Activated naive CD4-positive, alpha-beta T cell treated with anti-CD3 and anti-CD28 coated beads, Interleukin-2, amount 50 U/mL, for 72 hours (primary cell): ENCODE measurements at places on chromosomes 11 and 22.

GRCh38 chr22:23013612-23014011 lies 56.7 kb upstream of the GNAZ start:
- no peak for DNase-seq

DNA sequence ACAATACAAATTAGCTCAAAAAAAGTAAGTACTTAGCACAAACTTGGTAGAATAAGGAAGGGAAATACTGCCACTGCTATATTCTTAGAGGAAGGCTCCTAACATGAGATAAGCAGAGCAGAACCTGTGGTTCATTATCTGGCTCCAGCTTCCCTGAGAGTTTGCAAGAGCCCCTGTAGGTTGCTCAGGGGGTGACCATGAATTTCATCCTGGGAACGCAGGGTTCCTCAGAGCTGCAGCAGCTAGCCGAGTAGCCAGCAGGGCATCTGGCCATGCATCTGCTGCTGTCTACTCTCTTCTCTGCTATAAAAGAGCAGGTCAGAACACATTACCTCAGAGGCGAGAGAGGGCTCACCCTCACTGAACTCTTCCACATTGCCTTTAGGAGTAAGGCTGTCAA lies 67.3 kb downstream of the TRPC6 start:
- no peak for DNase-seq

- DNase-seq: no peak
Measured at GRCh38 chr11:85844439-85845123, 10.6 kb upstream of the CCDC83 start.

DNA sequence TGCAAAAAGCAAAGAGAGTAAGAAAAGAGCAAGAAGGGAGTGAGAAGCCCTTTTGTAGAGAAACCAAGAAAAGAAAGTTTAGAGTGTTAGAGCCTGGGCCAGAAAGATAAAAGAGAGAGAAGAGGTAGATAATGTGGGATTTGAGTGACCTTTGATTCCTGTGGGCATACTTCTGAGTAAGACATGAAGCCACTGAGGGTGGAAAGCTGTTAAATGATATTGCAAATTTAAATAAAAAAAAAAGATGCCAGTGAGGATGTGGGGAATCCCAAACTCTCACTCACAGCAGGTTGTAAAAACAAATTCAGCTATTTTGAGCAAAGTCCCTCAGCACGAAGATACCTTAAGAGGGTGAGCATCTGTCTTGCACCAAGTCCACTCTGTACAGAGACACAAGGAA lies 59.4 kb upstream of the TOP3B start:
- no peak for DNase-seq

GRCh38 chr11:7486098-7486780 lies 933 bp downstream of the OLFML1 start:
- no peak for DNase-seq

DNA sequence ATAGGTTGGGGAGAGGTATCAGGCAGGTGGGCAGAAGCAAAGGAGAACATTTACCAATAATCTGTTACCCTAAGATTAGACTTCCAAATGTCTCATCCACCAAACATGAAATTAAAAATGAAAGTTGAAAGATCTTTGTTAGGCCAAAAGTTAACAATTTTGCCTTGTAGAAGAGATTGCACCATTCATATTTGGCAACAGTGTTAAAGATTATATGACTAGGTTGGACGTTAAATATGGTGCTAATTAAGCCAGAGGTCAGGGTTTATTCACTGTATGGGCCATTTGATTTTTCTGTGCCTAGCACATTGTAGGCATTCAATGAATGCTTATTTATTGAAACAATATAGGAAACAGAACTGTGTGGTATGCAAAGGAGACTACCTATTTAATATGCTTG lies 126.1 kb upstream of the SLC5A12 start:
- no peak for DNase-seq

- DNase-seq: no peak
Measured at GRCh38 chr11:47353978-47354774, 1.7 kb upstream of the MYBPC3 start.

DNA sequence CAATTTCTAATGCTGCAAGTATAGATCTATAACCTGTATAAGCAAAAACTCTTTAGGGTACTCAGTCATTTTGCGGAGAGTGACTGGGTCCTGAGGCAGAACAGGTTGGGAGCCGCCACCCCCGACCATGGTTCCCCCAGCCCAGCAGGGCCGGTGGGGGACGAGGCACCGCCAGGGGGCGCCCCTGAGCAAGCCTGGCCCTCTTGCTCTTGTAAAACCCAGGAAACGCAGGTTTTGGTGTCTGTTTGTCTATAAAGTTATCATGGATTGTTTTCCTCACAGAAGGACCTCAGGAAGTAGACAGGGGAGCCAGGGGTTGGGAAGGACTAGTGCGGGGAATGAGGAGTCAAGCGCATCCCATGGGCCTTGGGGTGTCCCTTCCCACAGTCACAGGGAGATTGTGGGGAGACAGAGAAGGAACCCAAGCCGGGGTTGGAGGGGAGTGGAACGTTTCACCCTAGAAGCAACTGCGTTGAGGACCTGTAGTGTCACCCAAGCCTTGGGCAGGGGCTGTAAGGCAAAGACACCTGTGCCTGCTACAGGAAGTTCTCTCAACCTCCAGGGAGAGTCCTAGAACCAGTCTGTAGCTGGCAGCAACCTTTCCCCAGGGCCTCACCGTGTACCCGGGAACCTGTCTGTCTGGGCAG lies 26.4 kb downstream of the KCTD17 start:
- peak; percentile 97 for DNase-seq

DNA sequence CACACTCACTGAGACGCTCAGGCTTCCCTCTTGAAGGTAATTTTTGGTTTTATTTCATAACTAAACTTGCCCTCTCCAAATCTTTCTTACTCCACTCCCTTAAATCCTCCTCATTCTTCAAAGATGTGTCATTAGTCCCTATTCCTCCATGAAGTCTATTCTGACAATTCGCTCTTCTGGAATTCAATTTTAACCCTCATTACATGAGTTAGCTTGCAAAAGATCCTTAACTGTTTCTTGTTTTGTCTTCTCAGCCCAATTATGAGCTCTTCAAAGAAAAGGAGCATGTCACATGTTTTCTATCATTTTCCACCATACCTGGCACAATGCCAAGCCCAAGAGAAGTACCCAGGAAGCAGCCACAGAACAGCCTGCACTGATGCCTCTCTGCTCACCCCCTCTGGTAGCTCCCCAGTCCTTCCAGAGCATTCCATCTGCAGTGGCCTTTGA lies 13.0 kb downstream of the GALNT18 start:
- DNase-seq: no peak

GRCh38 chr22:31272522-31273446 lies 19.5 kb downstream of the PIK3IP1 start:
- DNase-seq: peak; percentile 52

DNA sequence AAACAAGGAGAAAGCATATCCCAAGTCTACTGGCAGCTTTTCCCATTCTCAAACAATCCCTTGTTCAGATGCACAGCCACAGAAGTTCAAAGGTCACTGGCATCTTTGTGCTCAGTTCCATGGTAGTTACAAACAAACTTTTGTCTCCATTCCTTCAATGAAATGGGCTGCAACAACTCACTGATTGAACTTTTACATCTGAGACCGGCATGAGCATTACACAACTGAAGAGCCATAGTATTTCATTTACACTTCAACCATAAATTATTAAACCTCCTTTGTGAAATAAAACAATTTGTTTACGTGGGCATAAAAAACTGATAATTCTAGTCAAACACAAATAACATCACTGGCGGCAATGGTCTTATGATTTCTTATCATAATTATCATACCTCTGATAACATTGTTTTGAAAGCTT lies 67.8 kb upstream of the ARHGAP32 start:
- DNase-seq: no peak

DNA sequence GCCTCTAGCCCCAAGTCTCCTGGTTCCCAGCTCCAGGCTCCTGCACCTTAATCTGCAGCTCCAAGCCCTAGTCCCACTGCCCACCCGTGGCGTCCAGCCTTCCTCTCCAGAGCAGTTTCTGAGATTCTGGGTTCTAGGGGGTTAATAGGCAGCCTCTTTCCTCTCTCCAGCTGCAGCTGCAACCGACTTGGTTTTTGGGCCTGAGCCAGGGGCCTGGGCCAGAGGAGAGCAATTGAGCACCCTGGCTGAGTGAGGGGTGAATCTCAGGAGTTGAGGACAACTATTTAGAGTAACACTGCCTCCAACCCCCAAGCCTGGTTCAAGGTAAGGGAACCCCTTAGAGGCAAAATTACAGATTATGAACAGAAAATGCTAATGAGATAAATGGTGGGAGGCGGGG lies 9.0 kb upstream of the CHRM1 start:
- DNase-seq: no peak

- DNase-seq: no peak
Measured at GRCh38 chr22:50151571-50152537, 18.7 kb upstream of the PANX2 start.

GRCh38 chr22:16824716-16825687 lies at the start of gene XKR3:
TSS of gene XKR3 (minus strand) at chr22:16825411. CDS start at chr22:16808073, 17,338 bp downstream.
- no peak for DNase-seq

GRCh38 chr11:101444851-101445250 lies 139.0 kb downstream of the TRPC6 start:
- no peak for DNase-seq

- DNase-seq: no peak
Measured at GRCh38 chr11:105032495-105032894, 2.4 kb downstream of the CASP1 start.

DNA sequence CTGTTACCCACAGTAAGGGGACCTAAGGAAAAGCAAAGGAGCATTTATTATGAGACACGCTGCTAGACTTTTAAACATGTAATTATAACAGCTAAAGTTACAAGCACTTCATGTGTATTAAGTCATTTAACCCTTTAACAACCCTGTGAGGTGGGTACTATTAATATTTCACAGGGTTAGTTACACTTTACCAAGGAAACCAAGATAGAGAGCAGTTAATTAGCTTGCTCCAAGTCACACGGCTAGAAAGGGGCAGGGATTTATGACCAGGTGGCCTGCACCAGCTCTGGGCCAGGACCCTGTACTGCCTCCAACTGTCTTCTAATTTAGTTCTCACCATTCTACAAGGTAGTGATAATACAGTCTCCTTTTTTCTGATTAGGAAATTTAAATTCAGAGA lies 74.9 kb downstream of the RPL27A start:
- DNase-seq: no peak

DNA sequence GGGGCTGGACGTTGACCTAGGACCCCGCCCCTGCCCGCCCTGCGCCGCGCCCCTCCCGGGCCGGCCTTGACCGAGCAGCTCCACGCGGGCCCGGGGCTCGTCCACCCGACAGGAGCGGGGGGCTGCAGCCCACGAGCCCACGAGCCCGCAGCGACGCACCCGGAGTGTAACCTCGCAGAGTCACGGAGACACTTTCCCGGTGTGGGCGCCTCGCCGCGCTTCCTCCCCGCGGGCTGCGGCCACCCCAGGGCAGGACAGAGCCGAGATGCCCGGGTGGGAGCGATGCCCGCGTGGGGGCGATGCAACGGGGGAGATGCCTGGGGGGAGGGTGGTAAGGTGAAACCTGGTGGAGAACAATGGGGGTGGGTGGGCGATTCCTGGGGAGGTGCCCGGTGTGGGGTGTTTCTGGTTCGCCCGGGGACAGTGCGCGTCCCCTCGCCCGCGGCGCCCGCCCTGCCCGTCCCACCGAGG lies 4.9 kb upstream of the ZBED4 start:
- DNase-seq: no peak

GRCh38 chr11:20027556-20028013 lies 132.7 kb downstream of the DBX1 start:
- no peak for DNase-seq

- no peak for DNase-seq
Measured at GRCh38 chr11:108221371-108221770, 1.1 kb downstream of the NPAT start.

DNA sequence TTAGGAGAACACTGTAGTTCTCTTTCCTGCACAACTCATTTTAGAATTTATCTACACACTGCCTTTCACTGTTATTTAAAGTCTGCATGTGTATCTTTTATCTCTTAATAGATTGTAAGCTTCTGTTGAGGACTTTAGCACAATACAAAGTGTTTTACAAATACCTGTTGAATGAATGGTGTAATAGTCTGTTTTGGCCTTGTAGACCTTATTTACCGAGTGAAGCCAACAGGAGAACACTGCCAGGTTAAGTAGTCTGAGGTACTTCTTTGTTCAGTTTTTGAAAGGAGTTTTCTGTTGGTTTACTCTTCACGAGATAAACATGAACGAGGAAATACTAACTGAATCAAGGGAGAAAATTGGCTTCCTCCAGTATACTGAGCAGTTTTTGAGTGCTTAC lies 31.0 kb downstream of the SIK2 start:
- DNase-seq: no peak

- peak; percentile 62 for DNase-seq
Measured at GRCh38 chr11:35040221-35040942, 98.6 kb upstream of the CD44 start.

DNA sequence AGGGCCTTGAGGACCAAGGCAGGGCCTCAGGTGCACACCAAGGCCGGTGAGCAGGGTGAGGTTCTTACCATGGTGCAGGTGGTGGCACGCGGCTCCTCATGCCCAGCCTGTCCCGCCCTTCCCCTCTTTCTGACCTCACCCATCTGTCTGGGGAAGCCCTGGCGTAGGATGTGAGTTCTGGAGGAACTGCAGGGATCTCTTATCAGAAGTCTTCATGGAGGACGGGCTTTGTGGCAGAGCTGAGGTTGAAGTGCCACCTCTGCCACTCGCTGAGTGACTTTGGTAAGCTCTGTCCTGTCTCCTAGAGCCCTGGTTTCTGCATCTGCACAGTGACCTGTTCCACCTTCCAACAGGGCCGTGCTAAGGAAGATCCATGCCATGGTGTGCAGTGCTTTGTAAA lies 49.1 kb downstream of the LRRC32 start:
- DNase-seq: no peak

GRCh38 chr11:119446434-119446833 lies 23.5 kb upstream of the THY1 start:
- no peak for DNase-seq

- no peak for DNase-seq
Measured at GRCh38 chr22:37604875-37605274, 3.8 kb upstream of the GGA1 start.

DNA sequence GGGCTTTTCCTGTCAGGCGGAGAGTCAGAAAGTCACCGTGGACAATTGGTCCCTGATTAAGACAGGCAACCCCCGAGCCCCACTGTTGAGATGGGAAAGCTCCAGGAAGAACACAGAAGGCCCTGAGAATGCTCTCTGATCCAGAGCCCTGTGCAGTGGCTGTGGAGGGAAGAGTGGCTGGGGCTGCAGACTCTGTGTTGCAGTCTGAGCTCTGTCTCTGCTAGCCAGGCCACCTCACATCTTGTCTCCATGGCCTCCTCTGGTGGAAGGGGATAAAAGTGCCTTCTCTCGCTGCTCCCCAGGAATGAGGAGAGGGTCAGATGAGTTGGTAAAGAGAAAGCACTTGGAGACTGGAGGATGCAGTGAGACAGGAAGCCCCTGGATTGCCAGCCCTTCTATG lies 141.2 kb downstream of the CEP164 start:
- no peak for DNase-seq
